Activated CD4-positive, alpha-beta memory T cell treated with anti-CD3 and anti-CD28 coated beads for 36 hours (primary cell): ENCODE measurements at places on chromosomes 12 and 14.

GRCh38 chr12:122159882-122160281, 14.1 kb downstream of the IL31 start:
- DNase-seq, result no peak

DNA sequence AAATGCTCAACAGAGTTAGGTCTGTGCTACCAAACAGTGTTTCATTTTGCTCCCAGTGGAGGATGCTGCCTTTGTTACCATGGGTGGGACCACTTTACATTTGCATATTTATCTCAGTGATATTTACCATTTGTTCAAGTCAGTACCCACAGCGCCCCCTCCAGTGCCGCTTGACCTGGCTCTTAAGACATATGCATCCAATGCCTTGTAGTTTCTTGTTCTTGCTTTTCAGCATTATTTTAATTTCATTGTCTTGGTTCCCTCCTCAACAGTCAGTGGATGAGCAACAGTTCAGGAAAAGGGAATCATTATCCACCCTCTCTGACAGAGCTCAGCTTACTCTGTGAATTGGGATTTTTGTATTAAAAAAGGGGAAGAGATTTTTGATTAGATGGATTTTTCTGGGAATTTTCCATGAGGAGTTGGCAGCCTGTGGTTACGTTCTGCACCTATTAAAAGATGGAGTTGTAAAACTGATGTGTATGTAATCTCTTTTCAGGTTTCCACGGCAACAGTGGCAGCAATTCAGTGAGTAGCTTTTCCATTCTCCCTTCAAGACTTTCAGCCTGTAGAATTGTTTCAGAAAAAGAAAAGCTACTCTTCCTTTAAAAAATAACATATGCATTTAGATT, 240.5 kb upstream of the DAAM1 start:
- no peak for DNase-seq

DNA sequence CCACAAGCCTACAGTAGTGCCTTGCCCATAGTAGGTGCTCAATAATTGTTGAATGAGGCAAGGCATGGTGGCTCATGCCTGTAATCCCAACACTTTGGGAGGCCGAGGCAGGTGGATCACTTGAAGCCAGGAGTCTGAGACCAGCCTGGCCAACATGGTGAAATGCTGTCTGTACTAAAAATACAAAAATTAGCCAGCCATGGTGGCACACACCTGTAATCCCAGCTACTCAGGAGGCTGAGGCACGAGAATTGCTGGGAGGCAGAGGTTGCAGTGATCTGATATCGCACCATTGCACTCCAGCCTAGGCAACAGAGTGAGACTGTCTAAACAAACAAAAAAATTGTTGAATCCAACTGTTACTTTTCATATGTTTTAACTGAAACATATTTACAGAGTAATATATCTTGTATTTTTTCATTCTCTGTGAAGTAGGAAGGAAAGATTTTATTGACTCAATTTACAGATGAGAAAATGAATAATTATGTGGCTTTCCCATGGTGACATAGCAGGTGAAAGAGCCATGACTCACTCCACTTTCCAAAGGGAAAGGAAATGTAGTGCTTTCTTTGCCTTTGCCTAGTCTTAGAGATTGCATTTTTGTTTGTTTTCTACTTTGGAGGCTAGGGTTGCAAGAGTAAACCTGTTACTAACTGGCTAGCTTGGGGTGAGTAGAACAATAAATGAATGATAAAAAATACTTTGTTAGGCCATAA, 95.4 kb upstream of the SLC38A4 start:
- no peak for DNase-seq

DNA sequence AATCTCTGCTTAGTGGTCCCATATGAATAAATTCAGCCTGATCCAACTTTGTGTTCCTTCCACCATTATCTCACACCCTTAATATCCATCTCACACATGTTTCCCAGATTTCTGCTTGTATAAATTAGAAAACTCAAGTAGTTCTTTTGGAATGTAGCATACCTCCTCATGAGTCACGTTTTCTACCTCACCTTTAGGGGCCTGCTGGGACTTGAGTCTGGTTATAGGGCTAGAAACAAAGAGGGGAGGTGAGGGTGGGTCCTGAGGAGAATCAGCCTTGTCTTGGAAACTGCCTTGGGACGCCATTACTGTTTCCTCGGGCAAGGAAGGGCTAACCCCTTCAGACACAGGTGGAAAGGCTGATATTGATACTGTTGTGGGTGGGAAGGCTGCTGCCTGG, 51.1 kb downstream of the EMP1 start:
- no peak for DNase-seq

DNA sequence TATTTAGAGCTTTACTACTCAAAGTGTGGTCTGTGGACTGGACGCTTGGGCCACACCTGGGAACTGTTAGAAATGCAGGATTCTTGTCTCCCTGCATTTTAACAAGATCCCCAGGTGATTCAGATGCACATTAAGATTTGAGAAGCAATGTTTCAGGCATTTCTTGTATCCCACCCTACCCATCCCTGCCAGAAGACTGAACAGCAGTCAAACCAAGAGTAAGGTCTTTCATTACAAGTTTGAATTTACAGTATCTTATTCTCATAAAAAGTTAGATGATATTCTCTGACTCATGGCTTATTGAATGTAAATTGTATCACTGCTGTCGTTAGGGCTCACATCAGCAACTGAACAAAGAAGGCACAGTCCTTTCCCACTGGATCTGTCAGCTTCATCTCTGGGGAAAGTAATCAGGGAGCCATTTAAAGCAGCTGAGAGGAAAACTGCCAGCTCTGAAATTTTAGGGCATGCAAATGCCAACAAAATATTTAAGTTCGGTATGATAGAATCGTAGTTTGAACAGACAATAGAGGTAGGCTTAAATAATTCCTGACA, 141.1 kb downstream of the AKAP6 start:
- no peak for DNase-seq

DNA sequence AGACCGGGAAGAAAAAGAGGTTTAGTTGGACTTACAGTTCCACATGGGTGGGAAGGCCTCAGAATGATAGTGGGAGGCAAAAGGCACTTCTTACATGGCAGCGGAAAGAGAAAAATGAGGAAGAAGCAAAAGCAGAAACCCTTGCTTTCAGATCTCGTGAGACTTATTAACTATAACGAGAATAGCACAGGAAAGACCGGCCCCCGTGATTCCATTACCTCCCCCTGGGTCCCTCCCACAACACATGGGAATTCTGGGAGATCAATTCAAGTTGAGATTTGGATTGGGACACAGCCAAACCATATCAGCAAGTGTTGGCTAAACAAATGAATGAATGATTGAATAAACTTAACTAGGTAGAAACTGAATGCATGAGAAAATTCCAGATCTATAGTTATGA, 85.3 kb upstream of the PARP11 start:
- no peak for DNase-seq

DNA sequence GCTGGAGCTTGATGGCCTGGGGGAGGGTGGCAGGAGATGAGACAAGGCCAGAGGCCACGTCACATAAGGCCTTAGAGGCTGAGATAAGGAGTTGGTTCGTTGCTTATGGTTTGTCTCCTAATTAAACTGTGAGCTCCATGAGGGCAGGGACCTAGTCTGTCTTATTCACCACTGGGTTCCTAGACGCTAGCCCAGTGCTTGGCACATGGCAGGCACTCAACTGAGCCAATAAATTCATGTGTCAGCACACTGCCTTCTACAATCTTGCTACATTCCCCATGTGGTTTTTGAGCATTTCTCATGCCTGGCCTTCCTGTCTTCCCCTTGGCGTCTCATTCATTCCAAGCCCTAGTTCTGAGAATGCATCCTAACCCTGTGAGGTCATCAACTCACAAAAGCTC, 92.5 kb upstream of the MED13L start:
- no peak for DNase-seq

DNA sequence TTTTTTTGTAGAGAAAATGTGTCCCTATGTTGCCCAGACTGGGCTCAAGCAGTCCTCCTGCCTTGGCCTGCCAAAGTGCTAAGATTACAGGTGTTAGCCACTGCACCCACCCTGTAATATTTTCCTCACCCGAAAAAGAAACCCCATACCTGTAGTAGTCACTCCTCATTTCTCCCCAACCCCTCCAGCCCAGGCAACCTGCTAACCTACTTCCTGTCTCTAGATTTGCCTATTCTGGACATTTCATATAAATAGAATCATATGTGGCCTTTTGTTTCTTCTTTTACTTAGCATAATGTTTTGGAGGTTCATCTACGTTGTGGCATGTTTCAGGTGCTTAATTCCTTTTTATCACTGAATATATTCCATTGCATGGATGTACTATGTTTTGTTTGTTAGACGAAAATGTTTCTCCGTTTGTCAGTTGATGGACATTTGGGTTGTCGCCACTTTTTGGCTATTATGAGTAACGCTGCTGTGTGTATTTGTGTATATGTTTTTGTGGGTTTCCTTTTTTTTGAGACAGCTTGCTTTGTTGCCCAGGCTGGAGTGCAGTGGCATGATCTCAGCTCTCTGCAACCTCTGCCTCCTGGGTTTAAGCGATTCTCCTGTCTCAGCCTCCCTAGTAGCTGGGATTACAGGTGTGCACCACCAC, 6.2 kb downstream of the ANKRD13A start:
- DNase-seq, result peak; percentile 67

DNA sequence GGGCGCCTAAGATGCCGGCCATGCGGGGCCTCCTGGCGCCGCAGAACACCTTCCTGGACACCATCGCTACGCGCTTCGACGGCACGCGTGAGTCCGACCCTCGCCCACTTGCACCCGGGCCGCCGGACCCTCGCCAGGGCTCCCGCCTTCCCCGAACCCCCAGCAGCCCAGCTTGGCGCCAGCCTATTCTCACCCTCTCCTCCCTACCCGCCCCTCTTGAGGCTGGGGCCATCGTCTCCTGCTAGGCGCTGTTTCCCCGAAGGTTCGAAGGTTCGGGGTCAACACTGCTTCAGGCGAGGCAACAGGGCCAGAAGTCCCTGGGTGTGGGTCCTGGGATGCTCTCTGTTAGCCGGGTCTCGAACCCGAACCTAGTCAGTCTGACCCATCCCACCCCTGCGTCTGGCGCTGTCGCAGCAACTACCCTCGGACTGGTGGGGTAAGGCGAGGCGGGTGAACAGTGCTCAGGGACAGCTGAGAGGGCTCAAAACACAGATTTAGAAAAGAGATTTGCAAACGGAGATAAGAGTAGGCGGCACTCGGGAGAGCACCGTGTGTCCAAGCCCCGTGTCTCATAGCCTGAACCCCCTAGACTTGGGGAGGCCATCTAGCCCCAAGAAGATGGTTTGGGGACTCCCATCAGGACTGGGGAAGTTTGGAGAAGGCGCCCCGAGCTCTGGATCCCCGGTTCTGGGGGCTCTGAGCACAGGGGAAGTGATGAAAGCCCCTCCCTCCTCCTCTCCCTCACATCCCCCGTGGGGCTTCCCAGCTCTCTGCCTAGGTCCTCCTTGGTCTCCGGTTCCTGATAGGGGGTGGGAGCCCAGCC, 787 bp downstream of the KCNH3 start:
- no peak for DNase-seq

- no peak for DNase-seq
These were observed 27.6 kb downstream of the TRIP11 start for GRCh38 chr14:92012121-92012748.

DNA sequence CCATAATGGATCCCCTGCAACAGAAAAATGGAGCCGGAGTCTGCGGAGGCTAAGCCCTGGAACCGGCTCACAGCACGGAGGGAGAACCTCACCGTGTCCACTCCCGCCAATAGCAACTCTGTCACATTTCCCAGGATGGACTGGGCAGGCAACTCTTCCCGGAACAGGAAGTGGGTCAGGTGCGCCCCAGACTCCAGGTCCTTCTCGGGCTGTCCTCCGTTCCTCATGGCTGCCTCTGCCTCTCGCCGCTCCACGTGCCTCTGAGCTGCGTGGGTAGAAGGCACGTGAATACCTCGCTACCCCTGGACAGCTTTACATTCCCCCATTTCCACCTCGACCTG, 2.2 kb downstream of the CYP27B1 start:
- DNase-seq, result peak; percentile 51

GRCh38 chr12:102527171-102527720, 46.9 kb upstream of the IGF1 start:
- DNase-seq, result no peak

- DNase-seq, result peak; percentile 42
These were observed 324 bp upstream of the HOXC9 start for GRCh38 chr12:53999559-54000115.

DNA sequence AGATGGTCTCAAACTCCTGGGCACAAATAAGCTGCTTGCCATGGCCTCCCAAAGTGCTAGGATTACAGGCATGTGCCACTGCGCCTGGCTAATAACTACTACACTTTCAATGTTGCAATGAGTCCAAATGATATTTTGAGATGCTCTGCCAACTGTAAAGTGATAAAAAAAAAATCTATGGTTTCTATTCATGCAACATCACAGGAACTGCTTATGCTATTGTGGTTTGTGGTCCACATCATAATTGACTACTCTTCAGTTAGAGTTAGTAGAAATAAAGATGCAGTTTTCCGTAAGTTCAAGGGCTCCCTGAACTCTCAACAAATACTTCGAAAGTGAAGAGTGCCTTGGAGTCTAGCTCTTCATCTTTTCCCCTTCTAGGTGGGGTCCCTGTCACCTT, 239.4 kb downstream of the C12orf75 start:
- no peak for DNase-seq

- no peak for DNase-seq
These were observed 27.8 kb downstream of the HSPB8 start for GRCh38 chr12:119206348-119207062.

- DNase-seq, result no peak
These were observed 37.0 kb upstream of the TMEM263 start for GRCh38 chr12:106918746-106919145.

- DNase-seq, result no peak
These were observed 465 bp upstream of the FGD4 start for GRCh38 chr12:32398816-32399369.

DNA sequence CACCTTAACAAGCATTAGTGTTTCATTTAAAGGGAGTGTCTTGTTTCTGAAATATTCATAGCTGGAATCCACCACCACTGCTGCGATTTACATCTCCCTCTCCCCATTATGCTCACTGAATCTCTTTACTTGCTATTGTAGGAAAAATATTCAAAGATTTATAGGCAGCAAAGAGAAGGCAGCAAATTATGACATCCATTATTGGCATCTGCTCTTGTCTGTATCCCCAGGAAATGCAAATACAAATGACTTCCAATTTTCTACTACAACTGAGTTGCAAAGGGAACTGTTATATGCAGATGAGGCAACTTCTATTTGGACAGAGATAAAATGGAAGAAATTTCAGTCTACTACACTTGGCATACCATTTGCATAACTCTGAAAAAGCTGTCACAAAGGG, 88.4 kb upstream of the PRKD1 start:
- no peak for DNase-seq

- no peak for DNase-seq
These were observed 158.9 kb downstream of the CCDC91 start for GRCh38 chr12:28349196-28349595.

DNA sequence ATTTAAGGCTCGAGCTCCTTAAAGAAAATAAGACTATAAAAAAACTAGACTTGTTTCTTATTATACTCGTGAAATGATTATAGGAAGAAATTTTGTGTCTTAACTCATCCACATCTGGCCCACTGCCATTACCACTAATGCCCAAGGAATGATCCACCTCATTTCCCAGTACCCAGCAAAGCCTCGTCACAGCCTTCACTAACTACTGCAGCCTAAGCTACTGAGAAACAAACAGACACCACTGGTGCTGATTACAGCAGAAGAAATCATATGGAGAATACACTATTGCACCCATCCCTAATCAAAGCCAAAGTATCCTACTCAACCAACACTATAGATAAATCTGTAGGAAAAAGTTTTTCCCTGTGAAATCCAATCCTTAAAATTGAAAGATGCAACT, 205.3 kb upstream of the NAV3 start:
- DNase-seq, result no peak
